ENCODE measurements at places on chromosomes 3 and 15. TPM values are rescaled to one million over a fixed set of nuclear protein-coding genes. Genes with fewer than 3 reads are reported as not detected.

GRCh38 chr3:72487078-72487765 is 361.0 kb downstream of the SHQ1 start:
- DNase-seq, result no peak
- no peak overlapping the region for H3K27ac ChIP-seq
- no peaks in the 10 kb centered on the region for H3K27me3 ChIP-seq
- no peak overlapping the region for H3K4me3 ChIP-seq

- DNase-seq, result no peak
- no peak overlapping the region for H3K27ac ChIP-seq
- H3K36me3 ChIP-seq, result peaks cover 22% of the 10 kb centered on the region
- H3K4me3 ChIP-seq, result no peak overlapping the region
These were observed 41.3 kb downstream of the CA12 start for GRCh38 chr15:63340353-63340752.

DNA sequence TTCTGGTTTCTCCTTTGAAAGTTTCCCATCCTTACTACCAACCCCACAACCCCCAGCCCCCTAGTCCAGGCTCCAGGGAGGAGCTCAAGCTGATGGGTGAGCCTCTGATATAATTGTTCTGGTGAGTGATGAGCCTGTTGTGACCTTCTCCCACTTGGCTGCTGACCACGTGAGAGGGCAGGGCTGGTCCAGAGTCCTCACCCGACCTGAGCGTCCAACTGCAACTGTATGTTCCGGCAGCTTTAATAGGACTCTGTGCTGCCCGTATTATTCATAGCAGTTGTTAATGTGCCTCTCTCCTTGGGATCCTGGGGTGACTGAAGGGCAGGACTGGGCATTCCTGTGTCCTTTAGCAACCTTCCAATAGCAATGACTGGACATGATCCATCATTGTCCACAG is 56.2 kb downstream of the B3GNT5 start:
- H3K27ac ChIP-seq, result no peak overlapping the region
- peaks cover 3% of the 10 kb centered on the region for H3K4me1 ChIP-seq
- no peak overlapping the region for H3K4me3 ChIP-seq
- DNase-seq, result no peak

DNA sequence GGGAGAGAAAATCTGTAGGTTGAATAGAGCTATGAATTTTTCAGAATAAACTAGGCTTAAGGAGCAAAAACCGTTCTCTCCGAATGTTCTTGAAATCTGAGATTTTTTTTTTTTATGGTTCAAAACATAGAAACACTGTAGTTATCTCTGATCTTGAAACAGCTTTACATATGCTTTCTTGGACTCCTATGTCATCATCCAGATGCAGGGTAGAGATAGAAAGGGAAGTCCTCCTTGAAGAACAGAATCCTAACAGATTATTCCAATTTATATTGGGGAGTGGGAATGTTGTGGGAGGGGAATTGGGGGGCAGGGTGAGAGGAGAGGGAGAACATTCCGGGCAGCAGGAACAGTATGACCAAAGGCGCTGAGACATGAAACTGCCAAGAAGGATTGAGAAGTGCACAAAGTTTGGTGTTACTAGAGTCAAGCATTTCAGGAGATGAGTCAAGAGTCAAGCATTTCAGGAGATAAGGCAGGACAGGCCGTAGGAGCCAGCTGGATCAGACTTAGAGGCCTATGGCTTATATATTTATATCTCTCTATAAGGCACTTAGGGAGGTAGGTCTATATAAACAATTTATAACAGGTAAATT is 21.9 kb upstream of the ST3GAL6 start:
- no peak for DNase-seq
- H3K27me3 ChIP-seq, result no peaks in the 10 kb centered on the region
- H3K27ac ChIP-seq, result no peak overlapping the region
- H3K4me3 ChIP-seq, result no peak overlapping the region
- no peaks in the 10 kb centered on the region for H3K4me1 ChIP-seq

- no peaks in the 10 kb centered on the region for H3K27me3 ChIP-seq
- H3K36me3 ChIP-seq, result peaks cover 10% of the 10 kb centered on the region
- DNase-seq, result no peak
These were observed 60.4 kb downstream of the BOC start for GRCh38 chr3:113271594-113272384.

DNA sequence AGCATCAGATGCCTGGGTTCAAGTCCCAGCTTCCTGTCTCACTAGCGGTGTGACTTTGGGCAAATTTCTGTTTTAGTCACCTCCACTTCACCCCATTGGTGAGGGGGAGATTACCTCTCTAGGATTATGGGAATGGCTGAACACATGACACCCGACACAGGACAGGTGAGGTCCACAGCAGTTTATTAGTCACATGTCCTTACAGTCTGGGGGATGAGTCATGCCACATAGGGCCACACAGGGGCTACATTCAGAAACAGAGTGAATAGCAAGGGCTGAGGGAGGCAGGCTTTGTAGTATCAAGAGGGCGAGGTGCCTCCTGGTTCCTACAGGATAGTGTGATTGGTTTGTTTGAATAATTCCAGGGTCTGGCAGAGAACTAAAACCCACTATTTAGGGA is 15.2 kb upstream of the ITGA11 start:
- no peaks in the 10 kb centered on the region for H3K36me3 ChIP-seq
- no peak for DNase-seq
- peaks cover 6% of the 10 kb centered on the region for H3K27me3 ChIP-seq
- no peak overlapping the region for H3K27ac ChIP-seq
- no peak overlapping the region for H3K4me3 ChIP-seq

DNA sequence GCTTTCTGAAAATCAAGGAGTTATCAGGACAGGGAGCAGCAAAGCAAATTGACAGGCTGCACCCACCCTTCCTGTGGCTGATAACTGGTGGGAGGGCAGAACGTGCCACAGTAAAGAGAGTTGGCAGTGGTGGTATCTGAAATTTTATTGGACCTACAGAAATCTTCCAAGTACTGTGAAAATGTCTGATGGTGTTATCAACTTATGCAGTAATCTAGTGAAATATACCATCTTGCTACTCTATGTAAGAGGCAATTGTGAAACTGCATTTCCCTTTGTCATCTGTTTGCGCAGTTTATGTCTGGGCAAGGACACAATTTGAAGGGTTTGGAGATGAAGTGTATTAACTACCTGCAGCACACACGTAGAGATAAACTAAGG is 1.5 kb downstream of the PLCL2 start:
- H3K4me1 ChIP-seq, result peaks cover 49% of the 10 kb centered on the region
- no peaks in the 10 kb centered on the region for H3K27me3 ChIP-seq
- H3K4me3 ChIP-seq, result peak overlapping the region; percentile 64
- peak overlapping the region; percentile 88 for H3K27ac ChIP-seq
- DNase-seq, result no peak

DNA sequence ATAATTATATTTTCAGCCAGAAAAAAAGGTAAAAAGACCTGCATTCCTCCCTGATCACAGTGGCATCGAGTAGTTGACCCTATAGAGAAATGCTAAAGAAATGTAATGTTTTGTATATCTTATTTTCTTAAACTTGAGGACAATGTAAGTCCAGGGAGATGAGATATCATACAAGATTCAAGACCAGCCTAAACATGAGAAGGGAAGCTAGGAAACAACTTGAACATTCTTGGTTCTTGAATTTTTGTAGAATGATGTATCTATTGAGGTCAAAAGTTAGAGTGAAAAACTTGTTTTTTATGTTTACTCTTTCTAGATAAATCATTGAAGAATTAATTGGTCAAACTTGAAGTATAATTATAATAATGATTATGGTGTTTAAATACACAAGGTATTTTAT is 497.7 kb upstream of the TBL1XR1 start:
- H3K27ac ChIP-seq, result no peak overlapping the region
- no peak overlapping the region for H3K4me3 ChIP-seq
- H3K27me3 ChIP-seq, result no peaks in the 10 kb centered on the region
- no peak for DNase-seq
- H3K36me3 ChIP-seq, result no peaks in the 10 kb centered on the region
- H3K4me1 ChIP-seq, result no peaks in the 10 kb centered on the region

- no peaks in the 10 kb centered on the region for H3K27me3 ChIP-seq
- H3K27ac ChIP-seq, result no peak overlapping the region
- H3K36me3 ChIP-seq, result peaks cover 15% of the 10 kb centered on the region
- H3K4me3 ChIP-seq, result no peak overlapping the region
These were observed 130.6 kb downstream of the STAG1 start for GRCh38 chr3:136621628-136622027.

DNA sequence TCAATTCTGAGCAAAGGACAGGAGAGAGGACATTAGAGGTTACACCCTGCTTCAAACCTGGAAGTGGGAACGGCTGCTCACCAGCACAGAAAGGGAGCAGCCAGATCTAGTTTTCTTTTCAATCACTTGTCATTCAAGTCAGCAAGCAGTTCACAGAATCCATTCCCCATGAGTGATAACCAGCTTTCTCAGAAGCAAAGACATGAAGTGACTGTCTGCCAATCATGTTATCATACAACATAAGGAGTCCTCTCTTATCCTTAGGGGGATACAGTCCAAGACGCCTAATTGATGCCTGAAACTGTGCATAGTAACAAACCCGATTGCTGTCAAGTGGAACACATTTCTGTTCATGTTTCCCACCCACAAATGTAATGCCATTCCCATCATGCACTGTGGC is 54.7 kb downstream of the FAM98B start:
- H3K4me3 ChIP-seq, result no peak overlapping the region
- no peaks in the 10 kb centered on the region for H3K27me3 ChIP-seq
- no peak overlapping the region for H3K27ac ChIP-seq
- H3K4me1 ChIP-seq, result no peaks in the 10 kb centered on the region
- H3K36me3 ChIP-seq, result no peaks in the 10 kb centered on the region

DNA sequence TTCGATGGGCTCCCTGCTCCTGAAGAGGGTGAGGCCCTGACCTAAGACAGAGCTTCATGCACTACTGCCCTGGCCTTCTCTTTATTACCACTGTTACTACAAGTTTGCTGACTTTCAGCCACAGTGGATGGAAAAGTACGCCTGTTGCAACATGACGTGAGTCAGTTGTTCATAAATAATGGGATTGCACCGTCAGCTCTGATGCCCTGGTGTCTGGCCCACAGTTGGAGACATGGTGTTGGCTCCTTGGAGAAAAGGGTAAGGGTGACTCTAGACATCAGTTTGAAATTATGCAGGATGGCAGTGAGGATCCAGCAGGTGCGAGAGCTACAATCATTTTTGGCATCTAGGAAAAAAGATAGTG is 5.5 kb downstream of the PAQR5 start:
- H3K4me1 ChIP-seq, result peaks cover 15% of the 10 kb centered on the region
- peak overlapping the region; percentile 66 for H3K27ac ChIP-seq
- H3K4me3 ChIP-seq, result no peak overlapping the region
- peaks cover 34% of the 10 kb centered on the region for H3K27me3 ChIP-seq

GRCh38 chr3:153356908-153357307 is 194.9 kb downstream of the RAP2B start:
- no peaks in the 10 kb centered on the region for H3K4me1 ChIP-seq
- no peaks in the 10 kb centered on the region for H3K36me3 ChIP-seq
- DNase-seq, result no peak
- H3K27me3 ChIP-seq, result no peaks in the 10 kb centered on the region
- no peak overlapping the region for H3K4me3 ChIP-seq

DNA sequence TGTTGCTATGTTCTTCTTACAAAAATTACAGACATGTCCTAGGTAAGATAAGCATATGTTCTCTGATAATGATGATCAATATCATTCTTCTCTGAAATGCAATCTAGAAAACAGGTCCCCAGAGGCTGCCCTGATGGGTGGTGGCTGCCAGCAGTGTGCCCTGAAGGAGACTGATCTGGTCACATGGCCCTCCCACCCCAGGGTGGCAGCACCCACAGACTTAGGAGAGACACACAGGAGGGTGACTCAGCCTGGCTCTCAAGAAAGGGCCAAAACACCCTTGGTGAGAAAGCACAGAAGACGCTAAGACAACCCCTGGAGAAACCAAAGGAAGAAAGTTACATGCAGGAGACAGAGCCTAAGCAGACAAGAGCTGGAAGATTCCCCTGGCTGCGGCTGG is 203.7 kb downstream of the TJP1 start:
- no peaks in the 10 kb centered on the region for H3K4me1 ChIP-seq
- no peak overlapping the region for H3K4me3 ChIP-seq
- no peaks in the 10 kb centered on the region for H3K27me3 ChIP-seq
- H3K36me3 ChIP-seq, result no peaks in the 10 kb centered on the region

DNA sequence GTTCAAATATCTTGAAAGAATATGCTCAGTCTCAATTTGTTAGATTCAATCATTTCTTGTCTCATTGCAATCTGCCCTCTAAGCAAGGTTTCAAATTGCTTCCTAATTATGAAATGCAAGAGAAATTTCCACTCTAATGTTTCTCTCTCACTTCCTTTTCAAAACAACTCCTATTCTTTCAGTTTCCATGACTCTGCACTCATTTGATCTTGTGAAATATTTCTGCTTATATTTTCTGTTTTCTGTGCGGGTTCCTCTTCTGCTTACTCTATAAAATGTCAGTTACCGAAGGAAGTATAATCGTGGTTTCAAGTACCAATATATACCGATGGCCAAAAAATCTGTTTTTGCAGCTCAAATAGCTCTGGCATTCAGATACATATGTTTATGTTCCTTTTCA is 521.9 kb upstream of the NAALADL2 start:
- peaks cover 9% of the 10 kb centered on the region for H3K4me1 ChIP-seq
- H3K36me3 ChIP-seq, result no peaks in the 10 kb centered on the region
- no peak for DNase-seq

GRCh38 chr3:11602886-11603527 is 40.7 kb downstream of the VGLL4 start:
- DNase-seq, result no peak
- H3K27ac ChIP-seq, result no peak overlapping the region
- H3K4me1 ChIP-seq, result peaks cover 80% of the 10 kb centered on the region
- no peaks in the 10 kb centered on the region for H3K27me3 ChIP-seq

GRCh38 chr15:73331991-73332925 is 36.5 kb downstream of the HCN4 start:
- H3K4me3 ChIP-seq, result no peak overlapping the region
- H3K4me1 ChIP-seq, result no peaks in the 10 kb centered on the region
- no peaks in the 10 kb centered on the region for H3K36me3 ChIP-seq

GRCh38 chr15:74302821-74303359 is 64.6 kb downstream of the CYP11A1 start:
- DNase-seq, result no peak
- no peaks in the 10 kb centered on the region for H3K36me3 ChIP-seq
- no peak overlapping the region for H3K27ac ChIP-seq
- peaks cover 93% of the 10 kb centered on the region for H3K27me3 ChIP-seq

DNA sequence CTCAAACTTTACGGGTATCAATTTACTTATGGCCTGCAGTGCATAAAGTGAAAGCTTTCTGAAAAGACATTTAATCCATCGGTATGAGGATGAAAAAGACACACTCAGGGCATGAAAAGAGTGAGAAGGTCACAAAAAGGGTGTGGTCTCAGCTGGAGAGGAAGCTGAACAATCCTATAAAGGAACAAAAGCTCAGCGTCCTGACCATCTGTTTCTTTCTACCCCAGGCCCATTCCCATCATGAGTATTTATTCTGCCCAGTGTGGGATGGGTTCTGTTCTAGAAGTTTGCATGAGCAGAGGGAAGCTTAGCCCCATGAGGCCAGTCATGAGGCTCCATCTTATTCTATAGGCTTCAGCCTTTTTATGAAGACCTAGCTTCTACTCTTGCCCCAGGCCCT is 144.6 kb downstream of the LPP start:
- no peak for DNase-seq
- H3K4me3 ChIP-seq, result no peak overlapping the region
- H3K36me3 ChIP-seq, result no peaks in the 10 kb centered on the region
- H3K27ac ChIP-seq, result peak overlapping the region; percentile 47

- no peak overlapping the region for H3K4me3 ChIP-seq
- no peak for DNase-seq
- no peak overlapping the region for H3K27ac ChIP-seq
- H3K36me3 ChIP-seq, result no peaks in the 10 kb centered on the region
- H3K27me3 ChIP-seq, result no peaks in the 10 kb centered on the region
These were observed 36.3 kb downstream of the CCNL1 start for GRCh38 chr3:157123621-157124020.

Gene SLCO3A1
- total RNA-seq, result 18.1 TPM

Gene POPDC2
- total RNA-seq, result 3.8 TPM

Gene CHST13
- total RNA-seq, result not detected

Gene COL6A5
- 0.15 TPM for total RNA-seq

Gene ALS2CL
- total RNA-seq, result 120 TPM

Gene FSD2
- not detected for total RNA-seq

Gene GPR62
- total RNA-seq, result 0.09 TPM

Gene PTX3
- 2.3 TPM for total RNA-seq

Gene ZNF620
- total RNA-seq, result 1.3 TPM

Gene GRK7
- total RNA-seq, result not detected

Measured in esophagus squamous epithelium (tissue), 5 donors.